SK-N-DZ (cell line): ENCODE measurements at places on chromosomes 12 and 14.

GRCh38 chr14:32726516-32726915, 212.2 kb upstream of the NPAS3 start:
- DNase-seq = no peak

- no peak for DNase-seq
Measured at GRCh38 chr12:34607520-34608195, 585.4 kb downstream of the ALG10 start.

GRCh38 chr12:6943722-6944380, at the start of the genes C12orf57 and RNU7-1:
Gene C12orf57 (plus strand): TSS chr12:6944022. CDS start chr12:6944122, 100 bp downstream.
Gene RNU7-1 (plus strand): TSS chr12:6943816.
- DNase-seq = peak; percentile 99

- no peak for DNase-seq
Measured at GRCh38 chr12:9237286-9237685, 29.1 kb upstream of the PZP start.

DNA sequence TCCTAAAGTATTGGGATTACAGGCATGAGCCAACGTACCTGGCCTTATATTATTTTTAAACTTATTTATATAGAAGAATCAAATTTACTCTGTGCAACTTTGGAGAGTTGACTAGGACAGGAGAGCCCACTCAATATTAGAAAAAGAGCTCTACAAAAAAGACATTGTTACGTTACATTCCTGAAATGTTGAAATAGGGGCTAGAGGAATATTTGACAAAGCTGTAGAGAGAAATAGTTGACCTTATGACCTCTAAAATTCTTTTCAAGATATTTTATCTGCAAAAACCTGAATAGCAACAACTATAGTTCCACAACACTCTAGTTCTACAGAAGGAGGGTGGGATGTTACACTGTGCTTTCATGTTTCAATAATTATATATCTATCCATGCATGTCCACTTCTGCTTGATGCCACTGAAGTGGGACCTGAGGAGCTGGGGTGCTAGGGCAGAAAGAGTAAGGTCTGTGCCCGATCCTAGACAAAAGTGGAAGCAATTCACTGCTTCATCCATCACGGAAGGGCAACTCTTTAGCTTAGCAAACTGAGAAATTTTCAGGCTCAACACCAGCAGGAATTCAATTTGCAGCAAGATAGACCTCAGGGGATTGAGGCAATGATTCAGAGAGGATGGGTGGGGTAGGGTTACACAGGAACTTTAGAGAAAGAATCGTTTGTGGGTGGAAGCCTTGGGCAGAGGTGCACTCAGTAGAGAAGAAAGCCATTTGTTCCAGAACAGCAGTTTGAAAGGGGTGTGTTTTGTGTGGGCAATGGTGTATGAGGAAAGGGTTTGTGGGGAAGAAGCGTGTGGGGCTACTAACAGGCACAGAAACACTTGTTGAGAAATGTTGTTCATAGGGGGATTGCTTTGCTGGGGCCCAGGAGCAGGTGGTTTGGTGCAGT, 16.0 kb upstream of the RNASE10 start:
- no peak for DNase-seq

GRCh38 chr12:104720339-104721038, 237.6 kb downstream of the SLC41A2 start:
- no peak for DNase-seq

- no peak for DNase-seq
Measured at GRCh38 chr12:93314177-93314497, 63.6 kb upstream of the NUDT4 start.

GRCh38 chr14:68514608-68515194, 278.2 kb downstream of the ZFP36L1 start:
- DNase-seq = no peak

- DNase-seq = no peak
Measured at GRCh38 chr12:129534966-129535750, 368.7 kb downstream of the TMEM132D start.

- DNase-seq = peak; percentile 52
Measured at GRCh38 chr14:104443391-104444158, 136.0 kb upstream of the C14orf180 start.

DNA sequence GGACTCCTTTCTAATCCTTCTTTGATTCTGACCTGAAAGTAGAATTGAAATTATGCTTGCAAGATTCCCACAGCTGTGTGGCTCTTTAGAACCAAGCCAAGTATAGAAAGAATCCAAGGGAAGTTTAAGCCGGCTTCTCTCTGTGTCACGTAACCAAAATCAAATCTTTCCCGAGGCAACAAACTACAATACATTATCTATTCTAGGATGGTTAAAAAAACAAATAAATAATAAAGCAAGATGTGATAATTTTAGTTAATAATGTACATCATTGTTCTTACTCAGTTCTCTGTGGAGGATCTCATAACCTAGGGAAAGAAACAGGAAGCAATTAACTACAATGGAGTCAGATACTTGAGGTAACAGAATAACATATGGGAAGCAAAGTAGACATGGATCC, 78.1 kb upstream of the ST8SIA1 start:
- DNase-seq = no peak

- DNase-seq = no peak
Measured at GRCh38 chr12:64192644-64193444, 29.3 kb downstream of the KICS2 start.

GRCh38 chr14:105793836-105794235, 267.5 kb downstream of the TMEM121 start:
- DNase-seq = no peak

DNA sequence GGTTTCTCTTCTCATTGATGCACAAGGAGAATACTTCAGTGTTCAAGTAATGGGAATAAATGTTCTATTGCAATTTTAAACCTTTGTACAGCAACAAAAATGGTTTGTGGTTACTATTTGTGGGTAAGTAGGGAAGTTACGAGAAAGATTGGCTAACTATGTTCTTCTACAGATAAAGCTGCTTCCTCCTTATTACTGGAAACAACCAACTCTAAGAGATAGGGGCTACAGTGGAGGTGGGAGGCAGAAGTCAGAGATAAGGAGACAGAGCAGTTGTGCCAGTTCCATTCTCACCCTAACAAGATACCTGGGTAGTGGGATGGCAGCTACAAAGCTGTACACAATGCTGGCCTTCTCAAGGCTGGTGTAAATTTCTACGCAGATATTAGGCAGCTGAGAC, 16.2 kb downstream of the NOXRED1 start:
- DNase-seq = no peak

DNA sequence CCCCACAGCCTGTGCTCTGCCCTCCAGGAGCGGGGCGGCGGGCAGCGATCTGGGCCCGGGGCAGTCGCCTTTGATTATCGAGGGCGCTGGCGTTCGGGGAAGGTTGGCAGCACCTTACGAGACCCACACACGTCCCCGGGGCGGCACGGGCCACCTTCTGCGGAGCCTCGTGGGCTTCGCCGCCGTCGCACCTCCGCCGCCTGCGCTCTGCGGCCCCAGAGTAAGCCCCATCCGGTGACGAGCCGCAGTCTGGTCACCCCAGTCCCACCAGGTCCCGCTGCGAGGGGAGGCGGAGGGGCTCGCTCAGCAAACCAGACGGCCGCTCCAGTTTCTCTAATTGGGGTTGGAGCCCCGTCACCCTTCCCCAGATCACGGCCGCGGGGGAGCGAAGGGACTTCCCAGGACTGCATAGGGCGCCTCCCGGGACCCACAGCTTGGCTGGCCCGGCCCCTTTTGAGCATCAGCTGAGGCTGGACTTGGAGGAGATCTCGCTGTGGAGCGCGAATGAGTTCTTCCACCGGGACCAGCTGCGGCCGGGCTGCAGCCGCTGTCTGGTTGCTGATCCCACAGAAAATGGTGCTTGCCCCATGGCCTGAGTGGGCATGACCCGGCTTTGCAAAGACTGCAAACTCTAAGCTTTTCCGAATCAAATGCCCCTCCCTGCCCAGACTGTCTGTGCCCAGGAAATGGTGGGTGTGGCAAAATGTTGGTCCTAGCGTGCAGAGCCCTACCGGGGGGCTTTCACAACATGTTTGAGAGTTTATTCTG, 560 bp downstream of the LGALS3 start:
- DNase-seq = no peak

DNA sequence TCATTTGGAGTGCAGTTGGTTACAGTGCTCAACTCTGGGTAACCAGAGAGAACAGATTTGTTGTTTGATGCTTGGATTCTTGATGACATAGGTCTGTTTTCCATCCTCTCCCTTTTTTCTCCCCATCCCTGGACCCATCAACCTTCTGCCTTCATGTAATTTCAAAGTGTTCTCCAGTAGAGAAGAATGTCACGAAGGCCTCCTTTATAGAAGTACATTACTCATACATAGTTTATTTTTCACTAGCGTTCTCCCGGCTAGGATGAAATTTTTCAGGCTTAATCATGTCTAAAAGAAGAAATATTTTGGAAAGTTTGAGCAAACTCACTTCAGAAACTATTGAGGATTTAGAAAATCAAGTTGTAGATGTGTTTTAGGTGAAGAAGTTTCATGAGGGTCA, 20.9 kb upstream of the APPL2 start:
- DNase-seq = no peak
